ENCODE measurements at places on chromosomes 3 and 15.

DNA sequence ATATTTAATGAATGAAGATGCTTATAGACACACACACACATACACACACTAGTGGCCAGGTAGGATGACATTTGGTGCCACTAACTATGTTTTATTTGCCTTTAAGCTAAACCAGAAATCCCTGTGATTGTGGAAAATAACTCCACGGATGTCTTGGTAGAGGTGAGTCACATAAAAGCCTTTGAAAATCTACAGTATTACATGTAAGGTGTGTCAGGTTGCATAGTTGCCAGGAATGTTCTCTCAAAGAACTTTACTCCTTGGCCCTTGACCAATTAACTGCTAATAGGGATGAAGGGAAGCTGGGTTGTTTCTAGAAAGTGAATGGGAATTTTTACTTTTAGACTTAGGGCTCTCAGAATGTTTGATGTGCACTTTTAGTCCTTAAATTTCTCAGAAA, 9.9 kb downstream of the ZBED2 start:
- DNase-seq: no peak

DNA sequence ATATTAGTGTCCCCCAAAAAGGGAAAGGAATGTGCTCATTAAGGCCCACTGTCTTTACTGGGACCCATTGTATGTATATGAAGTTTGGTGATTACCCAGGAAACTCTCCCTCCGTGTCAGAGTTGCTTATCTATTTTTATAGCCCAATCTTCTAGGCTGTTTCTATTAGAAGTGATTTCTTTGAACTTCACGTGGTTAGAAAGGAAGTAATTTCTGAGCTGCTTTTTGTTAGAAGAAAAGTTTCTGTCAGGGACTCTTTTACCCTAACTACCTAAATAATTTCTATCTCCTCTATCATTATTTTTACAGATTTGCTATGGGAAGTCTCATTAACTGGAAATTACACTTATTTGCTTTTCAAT, 17.7 kb upstream of the SENP7 start:
- DNase-seq: no peak

DNA sequence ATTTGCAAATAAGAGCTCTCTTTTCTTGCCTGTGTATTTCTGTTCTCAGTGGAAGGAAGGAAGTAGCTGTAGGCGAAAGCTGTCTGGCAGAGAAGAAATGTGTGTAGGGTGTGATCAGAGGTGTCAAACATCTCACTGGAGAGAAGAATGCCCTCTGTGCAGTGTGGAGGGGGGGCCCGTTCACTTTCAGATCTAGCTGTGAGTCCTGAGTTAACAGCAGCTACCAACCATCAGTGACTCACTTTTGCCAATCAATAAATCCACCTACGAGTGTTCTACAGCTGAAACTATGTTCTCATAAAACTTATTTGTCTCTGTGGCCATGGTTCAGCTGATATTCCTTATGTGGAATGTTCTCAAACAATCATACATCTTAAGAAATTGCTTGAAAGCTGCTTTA, 103.7 kb downstream of the FRMD4B start:
- DNase-seq: no peak

- DNase-seq: no peak
Observed at GRCh38 chr15:28954466-28955159, 68.8 kb downstream of the APBA2 start.

- no peak for DNase-seq
Observed at GRCh38 chr3:145422556-145422955, 738.4 kb downstream of the PLOD2 start.

DNA sequence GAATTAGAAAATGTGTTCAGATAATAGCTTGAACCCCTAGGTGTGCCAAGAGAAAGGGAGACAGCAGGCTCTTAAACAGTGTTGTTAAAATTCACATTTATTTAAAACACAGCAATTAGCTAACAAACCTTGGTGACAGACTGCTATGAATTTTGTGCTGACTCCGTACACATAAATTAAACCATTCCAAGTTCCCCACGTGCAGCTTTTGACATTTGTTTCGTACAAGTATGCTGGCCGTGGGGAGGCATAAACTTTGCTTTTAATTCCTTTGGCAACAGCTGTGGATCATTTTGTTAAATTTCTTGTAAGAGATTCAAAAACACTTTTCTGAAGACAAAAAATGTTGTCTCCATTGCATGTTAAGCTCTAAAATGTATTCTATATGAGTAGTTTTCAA, 465.3 kb downstream of the FGF12 start:
- DNase-seq: no peak

Measured in fibroblast of skin of back (primary cell).